ENCODE measurements at places on chromosomes 12 and 14.

DNA sequence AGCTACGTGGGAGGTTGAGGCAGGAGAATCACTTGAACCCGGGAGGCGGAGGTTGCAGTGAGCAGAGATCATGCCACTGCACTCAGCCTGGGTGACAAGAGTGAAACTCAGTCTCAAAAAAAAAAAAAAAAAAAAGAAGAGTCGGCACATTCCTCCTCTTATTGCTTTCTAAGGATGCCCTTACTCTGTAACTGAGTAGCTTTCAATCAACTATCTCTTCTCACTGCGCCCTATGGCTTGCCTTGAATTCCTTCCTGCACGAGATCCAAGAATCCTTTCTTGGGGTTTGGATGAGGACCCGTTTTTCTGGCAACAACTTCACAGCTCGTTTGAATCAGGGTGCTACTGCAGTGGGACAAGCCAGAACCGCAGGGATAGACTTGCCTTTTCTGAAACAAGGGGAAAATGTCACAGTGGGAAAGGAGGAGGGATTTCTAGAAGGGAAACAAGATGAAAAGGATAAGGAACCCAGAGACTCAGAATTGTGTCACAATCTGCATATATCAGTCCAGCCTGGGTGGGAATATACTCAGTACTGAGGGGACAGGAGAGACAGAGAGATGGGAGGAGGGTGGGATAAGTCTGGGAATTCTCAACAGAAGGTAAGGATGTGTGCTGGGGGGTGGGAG, 16.1 kb upstream of the RND1 start:
- no peak for DNase-seq

DNA sequence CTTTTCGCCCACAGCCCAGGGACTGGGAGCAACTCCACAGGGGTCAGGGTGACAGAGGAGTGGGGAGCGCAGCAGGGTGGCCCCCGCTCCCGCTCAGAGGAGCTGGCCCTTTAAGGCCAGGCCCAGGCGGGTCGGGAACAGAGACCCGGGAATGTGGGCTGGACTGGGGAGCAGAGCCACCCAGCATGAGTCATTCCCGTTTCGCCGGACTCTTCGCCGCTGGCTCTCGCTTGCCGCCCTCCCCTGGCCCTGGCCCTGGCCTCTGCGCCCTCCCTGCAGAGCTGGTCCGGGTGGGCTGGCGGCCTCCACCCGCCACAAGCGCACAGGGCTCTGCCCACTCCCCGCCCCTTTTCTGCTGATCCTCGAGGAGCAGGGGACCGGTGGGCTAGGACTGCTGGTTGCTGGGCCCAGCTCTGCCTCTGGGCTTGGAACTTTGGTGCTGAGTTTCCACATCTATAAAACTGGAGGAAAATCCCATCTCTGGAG, 92.8 kb downstream of the NINJ2 start:
- peak; percentile 97 for DNase-seq

DNA sequence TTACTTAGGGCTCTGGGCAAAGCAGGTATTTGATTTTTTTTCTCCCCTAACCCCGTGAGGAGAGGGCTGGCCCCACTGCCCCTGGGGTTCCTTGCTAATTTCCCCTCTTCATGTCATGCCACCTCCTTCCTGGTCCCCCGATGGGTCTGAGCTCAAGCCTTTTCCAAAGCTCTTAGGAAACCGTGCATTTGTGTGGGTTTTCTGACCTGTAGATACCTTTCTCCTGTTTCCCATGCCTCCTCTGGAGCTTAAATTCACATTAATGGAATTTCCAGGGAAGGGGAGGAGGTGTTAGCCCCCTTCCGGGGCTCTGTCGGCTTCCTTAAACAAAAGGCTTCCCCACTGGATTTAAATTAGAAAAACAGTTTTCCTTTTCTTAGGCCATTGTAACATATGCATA, 12.6 kb downstream of the SFSWAP start:
- DNase-seq = no peak

DNA sequence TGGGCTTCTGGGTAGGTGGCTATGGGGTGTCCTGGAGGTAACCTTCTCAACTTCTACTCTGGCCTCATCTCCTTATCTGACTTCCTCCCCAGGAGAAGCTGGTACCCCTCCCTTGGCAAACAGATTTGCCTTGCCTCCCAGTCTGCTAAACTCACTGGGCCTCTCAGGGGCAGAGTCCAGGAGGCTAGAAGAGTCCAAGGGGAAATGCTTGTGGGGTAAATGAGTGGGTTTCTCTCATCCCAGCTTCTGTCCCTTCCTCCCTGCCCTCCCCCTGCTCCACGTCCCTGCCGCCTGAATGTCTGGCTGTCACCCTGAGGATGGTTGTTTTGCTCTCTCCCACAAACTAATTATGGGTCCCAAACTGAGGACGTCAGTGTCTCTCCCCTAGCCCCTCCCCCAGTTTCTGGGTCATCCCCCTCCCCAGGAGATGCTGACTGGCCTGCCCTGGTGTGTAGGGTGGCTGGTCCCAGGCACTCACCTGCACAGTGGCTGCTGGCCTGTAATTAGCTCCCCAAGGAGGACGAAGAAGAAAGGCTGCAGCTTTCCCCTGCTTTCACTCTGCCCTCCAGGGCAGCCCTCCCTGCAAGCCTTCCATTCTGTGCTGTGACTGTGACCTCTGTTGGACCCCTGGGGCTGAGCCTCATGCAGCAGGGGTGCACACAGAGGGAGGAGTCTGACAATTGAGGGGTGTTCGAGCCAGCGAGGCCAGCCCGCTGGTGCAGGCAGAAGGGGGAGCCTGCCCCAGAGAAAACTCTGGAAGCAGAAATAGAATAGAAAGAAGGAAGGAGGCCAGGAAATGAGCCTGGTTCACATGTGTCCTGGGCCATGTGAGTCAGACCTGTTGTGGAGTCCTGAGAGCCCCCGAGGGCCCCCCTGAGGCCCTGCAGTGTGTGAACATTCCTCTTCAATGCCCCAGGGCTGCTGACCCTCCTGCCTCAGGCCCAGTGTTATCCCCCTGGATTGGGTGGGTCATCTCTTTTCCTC, at the start of gene LRP1-AS:
TSS of gene LRP1-AS (minus strand) at position 659 of the 984 bp plus-strand sequence.
- DNase-seq = no peak

GRCh38 chr12:129002427-129002826, 149.1 kb downstream of the GLT1D1 start:
- no peak for DNase-seq

- DNase-seq = no peak
Observed at GRCh38 chr12:130136509-130137039, 25.7 kb upstream of the FZD10 start.

DNA sequence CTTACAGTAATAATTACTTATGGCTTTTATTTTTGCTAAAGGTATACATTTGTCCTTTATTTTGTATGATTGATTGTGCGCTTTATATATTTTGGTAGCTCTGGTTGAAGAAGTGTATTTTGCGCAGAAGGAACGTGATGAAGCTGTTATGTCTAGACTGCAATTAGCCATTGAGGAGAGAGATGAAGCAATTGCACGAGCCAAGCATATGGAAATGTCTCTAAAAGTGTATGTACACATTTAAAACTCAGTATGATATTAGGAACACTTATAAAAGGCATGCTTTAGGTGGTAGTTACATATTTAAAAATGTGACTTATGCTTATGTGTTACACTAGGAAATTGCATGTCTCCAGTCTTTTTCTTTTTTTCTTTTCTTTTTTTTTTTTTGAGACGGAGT, 87.5 kb downstream of the MIPOL1 start:
- no peak for DNase-seq

DNA sequence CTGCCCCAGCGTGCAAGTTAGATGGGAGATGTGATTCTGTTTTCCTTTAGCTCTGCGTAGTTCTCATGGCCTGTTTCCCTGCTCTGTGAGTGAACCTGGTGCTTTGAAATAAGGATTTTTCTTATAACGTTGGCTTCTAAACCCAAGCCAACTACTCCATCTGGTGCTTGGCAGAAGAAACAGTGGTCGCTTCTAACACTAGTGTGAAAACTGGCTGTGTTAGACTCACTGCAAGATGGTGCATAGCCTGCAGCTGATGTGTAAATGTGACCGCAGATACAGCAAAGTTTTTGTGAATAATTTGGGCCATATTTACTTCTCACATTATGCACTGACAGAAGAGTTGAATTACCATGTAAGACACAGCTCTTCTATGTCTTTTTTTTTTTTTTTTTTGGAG, 12.2 kb downstream of the GTF2H3 start:
- DNase-seq = no peak

DNA sequence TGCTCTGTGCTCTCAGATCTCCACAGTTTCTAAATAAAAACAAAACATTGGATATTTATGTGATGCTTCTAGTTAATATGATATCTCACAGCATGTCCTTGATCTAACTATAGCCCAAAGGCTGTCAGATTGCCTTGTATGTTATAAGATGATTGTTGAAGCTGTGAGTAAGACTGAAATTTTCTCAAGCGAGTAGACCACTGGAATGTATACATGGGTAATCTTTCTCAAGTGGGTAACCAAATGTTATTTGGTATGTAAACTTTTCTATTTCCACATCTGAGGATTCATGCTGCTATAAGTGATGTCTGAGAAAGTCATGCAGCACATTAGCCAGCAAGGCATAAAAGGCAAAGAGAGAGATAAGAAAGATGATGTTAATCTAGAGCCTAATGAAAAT, 886.7 kb downstream of the NRXN3 start:
- no peak for DNase-seq

DNA sequence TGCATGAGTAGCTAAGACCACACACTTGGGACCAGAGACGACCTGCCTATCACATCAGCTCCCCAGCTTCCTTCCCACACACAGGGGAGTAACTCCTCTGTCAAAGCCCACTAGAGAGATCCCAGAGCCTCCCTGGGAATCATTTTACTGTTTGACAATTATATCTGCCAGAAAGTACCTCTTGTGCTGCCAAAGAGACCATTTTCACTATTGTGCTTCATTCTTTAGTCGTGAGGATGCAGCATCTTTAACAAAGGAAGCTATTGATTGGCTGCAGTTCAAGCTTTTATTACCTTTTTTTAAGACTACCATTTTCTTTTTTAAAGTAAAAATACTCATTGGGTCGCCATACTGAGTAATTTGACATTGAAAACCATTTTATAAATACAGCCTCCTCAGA, 194.5 kb upstream of the RGS6 start:
- no peak for DNase-seq

DNA sequence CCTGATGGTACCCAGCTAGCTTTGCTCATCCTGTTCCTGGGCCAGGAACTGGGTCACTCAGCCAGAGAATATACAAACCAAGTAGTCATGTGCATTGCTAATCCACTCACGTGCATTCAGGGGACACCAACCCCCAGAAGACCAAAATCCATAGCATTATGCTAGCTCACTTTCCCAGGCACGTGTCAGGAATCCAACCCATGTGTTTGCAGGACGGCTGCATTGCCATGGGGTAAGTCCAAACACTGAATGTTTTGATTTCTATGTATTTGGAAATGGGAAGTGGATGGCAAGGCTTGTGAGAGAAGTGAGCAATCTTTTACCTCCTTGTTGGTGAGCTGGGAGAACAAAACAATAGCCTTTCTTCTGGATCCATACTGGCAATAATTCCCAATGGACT, 87.1 kb upstream of the FOXN3 start:
- DNase-seq = no peak

GRCh38 chr14:44170556-44170955, 336.5 kb downstream of the FSCB start:
- DNase-seq = no peak

DNA sequence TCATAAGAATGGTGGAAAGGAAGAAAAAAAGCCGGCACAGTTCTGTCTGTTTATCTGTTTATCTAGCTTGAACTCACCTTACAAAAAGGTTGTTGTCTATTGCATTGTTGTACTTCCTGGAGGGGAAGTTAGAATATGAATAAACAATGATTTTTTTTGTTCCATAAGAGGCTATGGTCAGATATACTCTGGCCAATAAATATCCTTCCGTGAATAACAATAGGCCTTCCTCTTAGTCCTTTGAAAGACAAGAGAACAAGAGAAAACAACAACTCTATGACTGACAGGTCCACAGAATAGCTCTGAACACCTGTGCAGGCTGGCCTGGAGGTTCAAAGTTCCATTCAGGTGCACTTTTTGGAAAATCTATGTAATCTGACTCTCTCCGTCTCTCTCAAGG, 192.8 kb upstream of the KRR1 start:
- no peak for DNase-seq

DNA sequence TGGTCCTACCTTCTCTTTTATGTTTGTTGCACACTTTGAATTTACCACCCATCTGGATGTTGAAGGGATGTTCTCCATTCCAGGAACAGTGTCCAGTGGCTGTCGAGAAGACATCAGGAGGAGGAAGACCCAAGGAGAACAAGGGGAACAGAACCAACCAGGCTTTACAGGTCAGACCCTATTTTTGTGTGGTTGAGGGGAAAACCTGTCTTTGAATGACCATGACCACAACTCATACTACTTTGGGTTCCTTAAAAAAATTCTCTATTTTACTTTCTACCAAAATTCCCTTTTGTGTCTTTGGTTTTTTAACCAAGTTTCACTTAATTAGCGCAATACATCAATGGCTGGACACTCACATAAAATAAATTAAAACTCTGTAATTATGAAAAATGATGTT, 78.7 kb downstream of the PLXNC1 start:
- DNase-seq = no peak

GRCh38 chr12:17577405-17577804, 512.6 kb downstream of the RERGL start:
- no peak for DNase-seq

- DNase-seq = no peak
Observed at GRCh38 chr12:129067491-129067890, 214.2 kb downstream of the GLT1D1 start.

- DNase-seq = no peak
Observed at GRCh38 chr12:107437954-107438353, 247.6 kb upstream of the PWP1 start.

GRCh38 chr14:92600318-92601053, 86.9 kb downstream of the RIN3 start:
- peak; percentile 80 for DNase-seq

DNA sequence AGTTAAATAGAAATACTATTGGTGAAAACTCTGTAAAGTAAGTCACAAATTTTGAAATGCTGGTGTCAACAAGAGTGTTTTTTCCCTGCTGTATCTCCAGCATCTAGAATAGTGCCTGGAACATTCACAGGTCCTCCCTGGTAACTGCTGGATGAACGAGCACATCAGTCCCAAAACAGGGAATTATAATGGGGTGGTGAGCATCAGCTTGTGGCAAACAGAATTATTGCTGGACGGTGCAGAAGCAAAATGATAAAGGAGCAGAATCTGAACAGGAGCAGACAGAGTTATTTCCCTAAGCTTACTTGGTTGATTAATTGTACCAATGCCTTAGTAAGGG, 129.9 kb downstream of the GRIP1 start:
- no peak for DNase-seq
